B cell (primary cell): ENCODE measurements at places on chromosomes 5 and 9. TPM values are rescaled to one million over a fixed set of nuclear protein-coding genes. Genes with fewer than 3 reads are reported as not detected.

DNA sequence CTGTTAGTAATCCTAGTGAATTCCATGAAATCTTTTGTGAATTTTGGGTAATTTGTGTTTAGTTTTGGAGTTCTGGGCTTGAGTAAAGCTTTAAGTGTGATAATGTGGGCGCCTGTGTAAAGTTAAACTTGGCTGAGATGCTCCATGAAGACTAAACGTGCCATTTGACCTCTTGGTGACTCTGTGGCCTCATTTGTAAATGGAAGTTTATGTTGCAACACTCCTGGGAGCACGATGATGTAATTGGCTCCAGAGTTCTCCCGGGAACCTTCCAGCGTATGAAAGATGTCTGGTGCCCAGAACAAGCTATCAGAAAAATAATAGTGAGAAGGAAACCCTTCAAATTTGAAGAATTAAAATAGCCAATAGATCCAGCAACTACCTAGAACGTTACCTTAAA lies 981.2 kb downstream of the TLE4 start:
- DNase-seq: no peak

Gene RNF180
- total RNA-seq: not detected in 2 replicates

DNA sequence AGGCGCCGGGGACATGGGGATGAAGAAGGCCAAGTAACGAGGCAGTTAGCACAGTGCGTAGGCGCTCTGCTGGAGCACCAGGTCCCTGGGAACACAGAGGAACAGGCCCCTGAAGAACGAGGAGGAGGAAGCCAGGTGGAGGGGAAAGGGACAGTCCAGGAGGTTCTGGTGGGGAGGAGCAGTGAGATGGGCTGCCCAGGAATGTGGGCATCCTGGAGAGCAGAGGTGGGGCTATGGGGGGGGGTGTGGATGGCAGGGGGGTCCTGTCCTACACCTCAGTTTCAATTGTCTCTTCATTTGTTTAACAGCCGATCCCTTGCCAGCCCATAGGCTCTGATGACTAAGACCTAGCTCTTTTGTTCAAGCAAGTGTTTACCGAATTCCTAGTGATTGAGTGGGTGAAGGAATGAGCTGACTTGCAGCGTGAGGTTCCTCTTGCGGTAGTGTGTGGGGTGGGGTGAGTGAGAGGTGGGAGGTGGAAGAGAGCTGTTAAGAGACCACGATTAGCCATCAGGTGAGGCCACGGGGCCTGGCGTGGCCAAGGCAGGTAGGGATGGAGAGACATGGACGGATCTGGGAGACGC lies 8.4 kb upstream of the PHYHD1 start:
- no peak for DNase-seq

GRCh38 chr5:50666261-50667022 lies at the start of gene PARP8:
Gene PARP8 (plus strand): TSS chr5:50666637. CDS start chr5:50667096, 459 bp downstream.
- peak; percentile 78 for DNase-seq

Gene BARHL1
- not detected in 2 replicates for total RNA-seq

DNA sequence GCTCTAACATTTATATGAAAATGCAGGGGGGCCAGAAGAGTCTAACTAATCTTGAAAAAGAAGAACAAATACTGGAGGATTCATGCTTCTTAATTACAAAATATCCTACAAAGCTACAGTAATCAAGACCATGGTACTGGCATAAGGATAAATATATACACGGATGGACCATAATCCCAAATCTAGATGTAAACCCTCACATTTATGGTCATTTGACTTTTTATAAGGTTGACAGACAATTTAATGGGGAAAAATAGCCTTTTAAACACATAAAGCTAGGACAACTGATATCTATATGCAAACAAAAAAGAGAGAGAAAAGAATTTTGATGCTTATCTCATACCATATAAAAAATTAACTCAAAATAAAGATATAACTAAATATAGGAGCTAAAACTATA lies 55.9 kb downstream of the YIPF5 start:
- DNase-seq: no peak

DNA sequence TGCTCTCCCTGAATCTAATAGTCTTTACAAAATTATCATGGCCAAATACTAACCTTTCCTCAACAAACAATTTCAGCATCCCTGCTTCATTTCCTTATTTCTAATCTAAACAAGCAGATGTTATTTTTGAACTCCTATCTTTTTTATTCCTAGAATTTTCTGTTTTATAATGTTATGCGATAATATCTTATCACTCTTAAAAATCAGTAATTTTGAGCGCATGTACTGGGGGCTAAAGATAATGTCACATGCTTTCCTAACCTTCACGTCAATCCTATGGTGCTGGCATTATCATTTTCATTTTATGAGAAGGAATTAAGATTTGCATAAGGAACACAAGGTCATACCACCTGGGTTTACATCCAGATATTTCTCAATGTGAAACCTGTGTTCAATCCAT lies 648.0 kb downstream of the BRINP1 start:
- no peak for DNase-seq

DNA sequence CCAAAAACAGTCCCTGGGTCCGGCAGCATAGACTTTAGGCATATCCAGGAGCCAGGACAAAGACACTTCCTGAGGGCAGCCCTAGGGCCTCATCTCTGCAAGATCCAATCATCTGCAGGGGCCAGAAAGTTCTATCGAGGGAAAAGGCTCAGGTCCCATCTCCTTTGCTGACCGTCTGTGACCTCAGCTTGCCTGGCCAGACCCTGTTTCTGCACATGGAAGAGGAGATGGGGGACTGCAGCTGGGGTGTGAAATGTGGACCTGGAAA lies 51.0 kb upstream of the FCN1 start:
- no peak for DNase-seq

GRCh38 chr5:150113047-150113744 lies 26.8 kb upstream of the CSF1R start:
- DNase-seq: no peak
